ENCODE measurements at places on chromosomes 7 and 10. TPM values are rescaled to one million over a fixed set of nuclear protein-coding genes. Genes with fewer than 3 reads are reported as not detected.

TNKS2 gene
- total RNA-seq: 33.1 TPM

FKBP9 gene
- total RNA-seq: 62.7 TPM

NUTM2E gene
- total RNA-seq: 0.71 TPM

CCDC146 gene
- 12.5 TPM for total RNA-seq

SFTPA1 gene
- 0.69 TPM for total RNA-seq

PKD2L1 gene
- total RNA-seq: 0.36 TPM

BAMBI gene
- 23.1 TPM for total RNA-seq

CPN1 gene
- total RNA-seq: 0.14 TPM

HOXA2 gene
- total RNA-seq: 21.3 TPM

TDRD1 gene
- total RNA-seq: not detected

PRLHR gene
- 0.17 TPM for total RNA-seq

NPY4R2 gene
- not detected for total RNA-seq

MGAM2 gene
- 0.18 TPM for total RNA-seq

ARHGAP22 gene
- 1.6 TPM for total RNA-seq

PAOX gene
- total RNA-seq: 1.1 TPM

TMEM184A gene
- 0.66 TPM for total RNA-seq

CRHR2 gene
- total RNA-seq: 0.29 TPM

ATRNL1 gene
- total RNA-seq: 18.2 TPM

ANXA8 gene
- total RNA-seq: not detected

VIPR2 gene
- 0.15 TPM for total RNA-seq

PRPS1L1 gene
- not detected for total RNA-seq

LBX1 gene
- total RNA-seq: 14.0 TPM

WNT16 gene
- 0.17 TPM for total RNA-seq

SPDYE6 gene
- total RNA-seq: 0.38 TPM

MKLN1 gene
- total RNA-seq: 21.8 TPM

ARMS2 gene
- 1.0 TPM for total RNA-seq

DEPP1 gene
- 1.2 TPM for total RNA-seq

GALNT17 gene
- total RNA-seq: 1.5 TPM

SFRP4 gene
- total RNA-seq: 10.5 TPM

CACNA2D1 gene
- total RNA-seq: 22.3 TPM

CYP3A7 gene
- 0.23 TPM for total RNA-seq

SEMA3A gene
- 26.8 TPM for total RNA-seq

TRIM73 gene
- total RNA-seq: 5.8 TPM

HABP2 gene
- 0.14 TPM for total RNA-seq

ASZ1 gene
- total RNA-seq: 0.15 TPM

SNX10 gene
- total RNA-seq: 18.8 TPM

PARD3 gene
- total RNA-seq: 97.4 TPM

DNAH11 gene
- total RNA-seq: 1.5 TPM

LEP gene
- total RNA-seq: 0.21 TPM

AS3MT gene
- total RNA-seq: 4.8 TPM

JCAD gene
- total RNA-seq: 1.1 TPM

ANKRD1 gene
- total RNA-seq: not detected

TUBAL3 gene
- total RNA-seq: not detected

KNDC1 gene
- total RNA-seq: 2.3 TPM

LRRN3 gene
- total RNA-seq: 5.8 TPM

INTS15 gene
- 14.2 TPM for total RNA-seq

SFR1 gene
- total RNA-seq: 45.4 TPM

WDR86 gene
- total RNA-seq: 25.6 TPM

SPAG6 gene
- 1.4 TPM for total RNA-seq

DNAJB6 gene
- total RNA-seq: 103 TPM

IFIT2 gene
- total RNA-seq: 14.7 TPM

DPYSL4 gene
- 78.5 TPM for total RNA-seq

FRMPD2 gene
- 1.1 TPM for total RNA-seq
